ENCODE measurements at places on chromosomes 16 and 17.
A peak's percentile ranks its signal among the peaks of the same experiment; 100 is the strongest.

DNA sequence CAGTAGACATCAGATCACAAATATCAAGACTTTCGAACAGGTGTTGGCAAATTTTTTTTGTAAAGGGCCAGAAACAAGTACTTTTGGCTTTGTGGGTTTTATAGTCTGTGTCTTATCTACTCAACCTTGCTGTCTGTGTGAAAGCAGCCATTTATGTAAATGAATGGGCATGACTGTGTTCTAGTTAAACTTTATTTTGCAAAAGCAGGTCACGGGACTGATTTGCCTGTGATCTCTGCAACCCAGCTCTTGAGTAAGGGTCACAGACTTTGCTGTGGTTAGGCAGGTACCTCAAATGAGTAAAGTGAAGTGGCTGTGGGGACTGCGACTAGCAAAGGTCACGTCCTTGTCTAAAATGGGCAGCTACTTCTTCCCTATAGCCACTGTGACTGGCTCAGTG lies 136.5 kb downstream of the FTO start:
- DNase-seq = no peak

GRCh38 chr17:35210741-35211140 lies 16.5 kb upstream of the SLC35G3 start:
- DNase-seq = no peak

DNA sequence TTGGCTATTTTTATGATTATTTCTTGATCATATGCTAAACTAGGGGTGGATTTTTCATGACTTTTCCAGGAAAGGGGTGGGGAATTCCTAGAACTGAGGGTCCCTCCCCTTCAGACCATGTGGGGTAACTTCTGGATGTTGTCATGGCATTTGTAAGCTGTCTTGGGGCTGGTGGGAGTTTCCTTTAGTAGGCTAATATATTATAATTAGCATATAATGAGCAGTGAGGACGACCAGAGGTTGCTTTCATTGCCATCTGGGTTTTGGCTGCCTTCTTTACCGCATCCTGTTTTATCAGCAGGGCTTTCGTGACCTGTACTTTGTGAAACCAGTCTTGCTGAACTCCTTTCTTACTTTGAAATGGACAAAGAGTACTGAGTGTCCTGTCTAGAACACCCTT lies 40.4 kb upstream of the ABCA5 start:
- no peak for DNase-seq

DNA sequence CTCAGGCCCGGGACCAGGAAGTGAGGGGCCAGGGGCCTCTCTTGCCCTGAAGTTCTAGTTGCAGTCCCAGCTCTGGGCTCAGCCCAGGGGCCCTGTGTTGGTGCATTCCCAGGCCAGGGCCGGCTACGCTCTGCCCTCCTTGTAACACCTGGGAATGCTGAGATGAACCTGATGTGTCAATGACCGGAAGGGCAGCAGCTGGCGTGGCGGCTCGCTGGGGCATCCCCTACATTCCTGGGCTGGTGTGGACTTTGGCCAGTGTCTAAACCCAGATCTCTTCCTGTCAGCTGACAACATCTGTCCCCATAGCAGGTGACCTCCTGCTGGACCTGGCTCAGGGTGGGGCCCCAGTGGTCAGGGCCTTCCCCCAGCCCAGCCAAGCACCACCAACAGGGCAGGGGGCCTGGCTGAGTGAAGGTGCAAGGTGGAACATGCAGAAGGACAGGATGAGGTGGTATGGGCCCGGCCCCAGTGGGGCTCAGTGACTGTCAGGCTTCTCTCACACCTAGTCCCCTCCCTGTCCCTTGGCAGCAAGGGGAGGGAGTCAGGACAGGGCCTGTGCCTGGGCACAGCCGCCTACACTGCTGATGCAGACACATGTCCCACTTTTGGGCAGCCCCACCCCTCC lies 15.9 kb downstream of the FAM83G start:
- DNase-seq = no peak

DNA sequence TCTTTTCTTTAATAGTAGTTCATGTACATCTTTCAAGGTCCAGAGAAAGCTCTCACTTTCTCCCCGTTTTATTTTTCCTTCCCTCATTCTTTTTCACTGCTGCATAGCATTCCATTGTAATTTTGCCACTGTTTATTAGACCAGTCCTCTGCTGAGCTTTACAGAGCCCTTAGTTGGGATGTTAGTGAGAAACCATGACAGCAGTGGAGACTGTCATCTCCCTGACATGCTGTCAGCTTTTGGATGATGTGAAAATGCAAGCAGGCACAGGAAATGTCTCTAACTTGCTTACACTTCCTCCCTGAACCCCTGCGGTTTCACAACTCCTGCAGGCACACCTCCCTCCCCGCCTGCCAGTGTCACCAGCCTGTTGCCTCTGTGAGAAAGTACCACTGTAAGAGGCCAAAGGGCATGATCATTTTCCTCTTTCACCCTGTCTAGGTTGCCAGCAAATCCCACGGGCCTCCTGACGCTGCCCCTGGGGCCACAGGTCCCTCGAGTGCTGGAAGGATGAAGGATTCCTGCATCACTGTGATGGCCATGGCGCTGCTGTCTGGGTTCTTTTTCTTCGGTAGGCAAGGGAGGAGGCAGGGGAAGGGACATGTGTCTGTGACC lies at the start of gene ITGAL:
Gene ITGAL (plus strand): TSS at position 415 of the 615 bp plus-strand sequence. CDS start 96 bp downstream, at position 511.
- DNase-seq = no peak

- no peak for DNase-seq
Observed at GRCh38 chr17:48463526-48463925, 33.5 kb upstream of the SKAP1 start.

- DNase-seq = no peak
Observed at GRCh38 chr17:78844301-78845005, 3.8 kb upstream of the USP36 start.

GRCh38 chr17:35747540-35748017 lies 5.5 kb downstream of the GAS2L2 start:
- peak; percentile 67 for DNase-seq

- DNase-seq = peak; percentile 60
Observed at GRCh38 chr17:66915204-66915611, 49.3 kb upstream of the CACNG4 start.

DNA sequence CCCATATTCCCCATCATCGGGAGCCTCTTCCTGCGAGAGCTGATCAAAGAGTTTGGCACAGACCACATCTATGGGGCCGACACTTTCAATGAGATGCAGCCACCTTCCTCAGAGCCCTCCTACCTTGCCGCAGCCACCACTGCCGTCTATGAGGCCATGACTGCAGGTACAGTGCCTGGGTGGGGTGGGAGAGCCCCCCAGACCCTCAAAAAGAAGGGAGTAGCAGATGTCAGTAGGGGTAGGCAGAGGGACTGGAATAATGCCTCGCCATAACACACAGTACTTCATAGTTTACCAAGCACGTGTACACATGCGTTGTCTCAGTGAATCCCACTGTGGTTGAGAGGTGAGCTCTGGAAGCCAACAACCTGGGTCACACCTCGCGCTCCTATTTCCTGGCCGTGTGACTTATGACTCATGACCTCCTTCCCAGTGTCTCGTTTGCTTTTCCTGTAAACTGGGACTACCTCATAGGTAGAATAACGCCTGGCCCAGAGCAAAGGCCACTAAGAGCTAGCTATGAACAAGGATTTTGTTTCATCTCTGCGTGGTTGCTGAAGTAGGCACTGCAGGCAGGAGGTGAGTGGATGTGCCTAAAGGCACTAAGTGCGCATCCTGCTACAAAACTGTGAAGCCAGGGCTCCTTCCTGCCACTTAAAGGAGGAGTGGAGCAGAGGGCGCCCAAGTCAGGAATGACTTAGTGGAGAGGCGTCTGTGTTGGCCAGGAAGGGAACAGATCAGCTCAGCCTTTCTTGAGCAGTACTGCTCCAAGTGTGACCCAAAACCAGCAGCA lies 5.2 kb downstream of the NAGLU start:
- no peak for DNase-seq

- DNase-seq = no peak
Observed at GRCh38 chr17:39643271-39643670, 6.3 kb downstream of the STARD3 start.

GRCh38 chr16:46620266-46621005 lies 743 bp downstream of the SHCBP1 start:
- DNase-seq = no peak

DNA sequence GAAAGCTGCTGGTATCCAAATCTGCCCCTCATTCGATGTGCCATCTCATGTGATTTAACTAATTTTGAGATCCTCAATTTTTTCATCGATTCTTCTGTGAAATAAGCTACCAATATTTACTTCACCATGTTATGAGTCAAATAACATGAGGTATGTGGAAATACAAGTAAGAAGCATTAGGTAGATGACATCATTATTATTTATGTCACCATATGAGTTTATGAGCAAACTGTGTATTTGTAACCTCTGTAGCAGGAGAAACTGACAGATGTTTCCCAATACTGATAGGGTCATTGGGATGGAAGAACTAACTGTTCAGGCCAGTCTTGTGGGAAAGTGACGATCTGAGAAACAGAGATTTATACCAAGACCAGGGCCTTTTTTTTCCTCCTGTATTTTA lies 229.4 kb upstream of the GOT2 start:
- DNase-seq = no peak

- no peak for DNase-seq
Observed at GRCh38 chr16:56101480-56101879, 89.8 kb upstream of the GNAO1 start.

- DNase-seq = no peak
Observed at GRCh38 chr17:50612281-50612680, 22.4 kb upstream of the ABCC3 start.

DNA sequence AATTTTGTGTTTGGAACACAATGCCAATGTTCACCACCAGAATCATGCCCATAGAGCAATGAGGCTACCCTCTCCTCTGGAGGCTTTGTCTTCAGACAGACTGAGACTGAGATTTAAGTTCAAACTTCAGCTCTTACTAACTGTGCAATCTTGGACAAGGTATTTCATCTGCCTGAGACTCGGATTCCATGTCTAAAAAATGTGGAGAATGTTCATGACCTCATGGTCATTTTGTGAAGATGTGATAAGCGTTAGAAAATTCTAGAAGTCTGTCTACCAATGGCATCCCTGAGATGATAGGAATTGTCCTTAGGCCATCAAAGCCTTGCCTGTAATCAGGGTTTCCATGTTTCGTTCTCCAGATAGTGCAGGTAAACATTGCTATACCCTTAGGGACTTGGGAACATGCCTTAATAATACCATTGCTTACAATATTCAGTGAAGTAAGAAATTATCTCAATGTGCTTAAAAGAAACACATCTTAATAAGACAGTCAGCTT lies 388.2 kb upstream of the MAF start:
- no peak for DNase-seq

- DNase-seq = peak; percentile 51
Observed at GRCh38 chr16:49608098-49608497, 234.5 kb downstream of the C16orf78 start.

GRCh38 chr17:35694906-35695305 lies 36.5 kb upstream of the RASL10B start:
- DNase-seq = no peak

GRCh38 chr17:14346801-14347200 lies 45.9 kb downstream of the HS3ST3B1 start:
- no peak for DNase-seq

GRCh38 chr17:19703828-19704613 lies 12.4 kb downstream of the SLC47A2 start:
- DNase-seq = no peak

GRCh38 chr17:27808628-27809027 lies 8.3 kb upstream of the NOS2 start:
- no peak for DNase-seq

DNA sequence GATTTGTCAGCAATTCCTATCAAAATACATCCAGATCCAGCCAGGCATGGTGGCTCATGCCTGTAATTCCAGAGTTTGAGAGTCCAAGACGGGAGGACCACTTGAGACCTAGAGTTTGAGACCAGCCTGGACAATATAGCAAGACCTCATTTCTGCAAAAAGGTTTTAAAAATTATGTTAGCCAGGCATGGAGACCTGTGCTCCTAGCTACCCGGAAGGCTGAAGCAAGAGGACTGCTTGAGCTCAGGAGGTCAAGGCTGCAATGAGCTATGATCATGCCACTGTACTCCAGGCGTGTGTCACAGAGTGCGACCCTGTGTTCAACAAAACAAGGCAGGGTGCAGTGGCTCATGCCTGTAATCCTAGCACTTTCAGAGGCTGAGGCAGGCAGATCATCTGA lies 215.2 kb downstream of the CPPED1 start:
- no peak for DNase-seq

- DNase-seq = no peak
Observed at GRCh38 chr16:80994451-80994850, 12.2 kb downstream of the CMC2 start.

- DNase-seq = no peak
Observed at GRCh38 chr16:72444696-72445095, 272.7 kb upstream of the PMFBP1 start.

- no peak for DNase-seq
Observed at GRCh38 chr16:11909653-11910545, 5.9 kb downstream of the GSPT1 start.

DNA sequence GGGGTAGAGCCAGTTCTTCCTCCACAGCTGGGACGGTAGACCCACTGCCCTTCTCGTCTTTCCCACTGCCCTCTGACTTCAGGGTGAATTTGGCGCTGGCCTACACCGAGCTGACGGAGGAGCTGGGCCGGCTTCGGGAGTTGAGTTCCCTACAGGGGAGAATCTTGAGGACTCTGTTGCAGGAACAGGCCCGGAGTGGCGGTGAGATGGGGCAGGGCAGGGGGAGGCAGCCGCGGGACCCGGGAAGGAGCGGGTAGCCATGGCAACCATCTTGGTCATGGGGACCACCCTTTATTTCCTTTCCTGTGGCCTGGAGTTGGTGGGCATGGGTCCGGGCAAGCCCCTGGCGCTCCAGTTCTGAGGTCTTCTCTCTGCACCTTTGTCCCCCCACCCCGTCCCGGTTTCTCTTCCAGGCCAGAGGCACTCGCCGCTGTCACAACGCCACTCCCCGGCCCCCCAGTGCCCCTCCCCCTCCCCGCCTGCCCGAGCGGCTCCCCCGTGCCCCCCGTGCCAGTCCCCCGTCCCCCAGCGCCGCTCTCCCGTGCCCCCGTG lies 14.4 kb downstream of the TBKBP1 start:
- no peak for DNase-seq

DNA sequence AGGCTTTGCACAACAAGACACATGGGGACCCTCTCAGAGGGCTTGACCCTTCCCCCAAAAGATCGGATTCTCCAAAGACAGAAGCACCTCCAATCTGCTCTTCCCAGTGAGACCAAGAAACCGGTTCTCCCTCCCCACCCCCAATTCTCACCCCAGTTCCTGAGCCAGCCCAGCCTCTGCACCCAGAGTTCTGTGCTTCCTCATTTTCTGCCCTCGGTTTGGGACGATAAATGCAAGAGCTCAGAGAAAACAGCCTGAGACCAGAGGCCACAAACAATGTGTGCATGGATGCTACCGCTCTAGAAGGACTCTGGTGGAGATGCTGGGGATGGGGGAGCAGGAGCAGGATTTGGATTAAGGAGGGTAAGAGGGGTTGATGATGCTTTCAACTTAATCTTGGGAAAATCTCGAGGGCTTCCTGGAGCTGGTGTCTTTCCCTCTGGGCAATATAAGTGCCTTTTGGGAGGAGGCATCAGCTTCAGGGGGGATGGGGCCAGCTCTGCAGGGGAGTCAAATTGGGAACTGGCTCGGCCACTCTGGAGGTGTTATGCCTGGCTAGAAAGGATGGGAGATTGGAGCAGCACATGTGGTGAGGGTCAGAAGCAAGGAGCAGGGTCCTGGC lies 6.0 kb downstream of the KRT15 start:
- DNase-seq = no peak

Data from A673 (cell line).